ENCODE measurements at places on chromosomes 12 and 14. TPM values are rescaled to one million over a fixed set of nuclear protein-coding genes. Genes with fewer than 3 reads are reported as not detected.

Gene CPM
- 2.2 TPM for total RNA-seq

DNA sequence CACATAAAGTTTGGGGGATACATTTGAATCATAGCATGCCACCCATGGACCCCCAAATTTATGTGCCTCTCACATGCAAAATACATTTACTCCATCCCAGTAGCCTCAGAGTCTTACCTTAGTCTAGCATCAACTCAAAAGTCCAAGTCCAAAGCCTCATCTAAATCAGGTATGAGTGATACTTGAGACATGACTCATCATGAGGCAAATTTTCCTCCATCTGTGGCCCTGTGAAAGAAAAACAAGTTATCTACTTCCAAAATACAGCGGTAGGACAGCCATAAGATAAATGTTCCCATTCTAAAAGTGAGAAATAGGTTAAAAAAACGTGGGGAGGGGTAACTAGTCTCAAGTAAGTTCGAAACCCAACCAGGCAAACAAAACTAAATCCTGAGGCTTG is 444.2 kb downstream of the SNAPC1 start:
- DNase-seq: no peak

DNA sequence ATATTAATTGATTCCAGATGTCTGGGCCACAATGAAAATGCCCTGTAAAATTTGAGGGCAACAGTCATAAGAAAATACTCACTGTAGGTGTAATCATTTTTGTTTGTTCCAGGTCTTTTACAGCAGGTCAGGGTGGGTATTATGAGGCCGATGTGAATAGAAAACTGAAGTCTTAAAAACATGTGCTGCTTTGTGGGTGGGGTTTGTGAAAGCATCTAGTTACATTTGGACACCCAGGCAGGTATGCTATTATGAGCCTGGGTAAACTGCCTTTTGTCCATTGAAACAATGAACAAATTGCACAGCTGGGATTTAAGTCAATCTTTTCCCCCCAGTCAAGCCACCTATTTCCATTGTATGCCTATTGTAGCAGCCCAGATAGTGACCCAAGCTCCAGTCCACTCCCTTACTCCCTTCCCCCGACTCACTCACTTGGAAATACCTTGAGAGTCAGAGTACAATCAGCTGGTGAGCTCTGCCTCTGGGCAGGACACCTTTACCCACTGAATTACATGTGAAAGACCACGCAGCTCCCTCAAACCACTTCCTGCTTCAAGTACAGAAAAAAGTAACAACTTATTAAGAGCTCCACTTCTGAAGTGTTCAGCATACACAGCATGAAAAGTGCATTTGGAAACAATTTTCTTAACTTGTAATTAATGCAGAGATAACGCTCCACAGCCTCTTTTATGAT is 1.8 kb downstream of the IGF1 start:
- DNase-seq: no peak

- DNase-seq: no peak
Observed at GRCh38 chr14:101549154-101549553, 12.1 kb upstream of the DIO3 start.

DNA sequence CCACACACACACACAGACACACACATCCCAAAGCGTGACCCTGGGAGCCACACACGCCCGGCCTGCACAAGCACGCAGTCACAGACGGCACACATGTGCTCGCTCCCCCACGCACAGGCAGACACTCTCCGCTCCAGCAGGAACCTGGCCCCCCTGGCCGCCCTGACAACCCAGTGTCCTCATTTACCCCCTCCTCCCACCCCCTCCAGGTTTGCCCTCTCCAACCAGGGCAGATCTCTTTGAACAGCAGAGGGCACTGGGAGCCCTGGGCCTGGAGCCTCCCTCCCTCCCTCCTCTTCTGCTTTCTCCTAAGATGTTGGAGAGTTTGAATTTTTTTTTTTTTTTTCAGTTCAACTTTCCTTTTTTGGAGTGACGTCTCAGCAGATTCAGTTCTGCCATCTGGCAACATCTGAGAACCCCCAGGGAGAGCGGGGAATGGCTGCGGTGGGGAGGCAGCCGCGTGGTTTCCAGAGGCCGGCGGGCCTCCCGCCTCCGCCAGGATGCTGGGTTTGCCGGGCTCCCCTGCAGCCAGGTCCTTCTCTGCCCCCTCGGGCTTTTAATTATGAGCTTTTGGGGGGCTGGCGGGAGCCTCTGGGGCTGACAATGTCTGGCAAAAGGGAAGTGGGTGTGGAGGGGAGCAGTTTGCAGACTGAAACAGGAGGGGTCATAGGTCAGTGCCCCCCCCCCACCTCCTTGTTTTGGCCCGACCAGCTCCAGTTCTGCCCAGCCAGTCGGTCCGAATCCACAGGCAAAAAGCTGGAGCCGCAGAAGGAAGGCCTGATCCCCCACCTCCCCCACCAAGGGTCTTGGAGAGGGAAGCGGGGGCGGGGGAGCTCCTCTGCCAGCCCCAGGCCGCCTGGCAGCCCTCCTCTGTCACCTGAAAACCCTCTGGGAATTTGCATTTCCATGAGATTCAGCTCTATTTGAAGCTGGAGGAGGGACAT is 1.3 kb upstream of the NCOR2 start:
- no peak for DNase-seq

- DNase-seq: no peak
Observed at GRCh38 chr12:118682656-118683055, 298.7 kb upstream of the SRRM4 start.

DNA sequence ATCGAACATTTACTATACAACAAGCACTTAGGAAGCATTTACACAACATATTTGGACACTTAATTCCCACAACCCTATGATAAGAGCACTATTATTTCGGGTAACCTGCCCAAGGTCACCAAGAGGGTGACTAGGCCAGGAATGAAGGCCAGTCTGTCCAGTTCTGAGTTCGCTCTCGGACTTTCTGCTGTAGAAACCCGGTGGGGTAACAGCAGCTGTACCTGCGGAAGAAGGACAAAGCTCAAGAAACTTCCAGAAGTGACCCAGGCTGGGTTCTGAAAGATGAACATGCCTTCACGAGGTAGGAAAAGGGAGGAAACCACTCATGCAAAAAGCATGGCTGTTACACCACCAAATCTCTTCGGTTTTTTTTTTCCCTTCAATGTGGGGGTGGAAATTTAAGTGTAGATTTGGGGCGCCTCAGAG is 10.8 kb downstream of the PLA2G1B start:
- DNase-seq: no peak

DNA sequence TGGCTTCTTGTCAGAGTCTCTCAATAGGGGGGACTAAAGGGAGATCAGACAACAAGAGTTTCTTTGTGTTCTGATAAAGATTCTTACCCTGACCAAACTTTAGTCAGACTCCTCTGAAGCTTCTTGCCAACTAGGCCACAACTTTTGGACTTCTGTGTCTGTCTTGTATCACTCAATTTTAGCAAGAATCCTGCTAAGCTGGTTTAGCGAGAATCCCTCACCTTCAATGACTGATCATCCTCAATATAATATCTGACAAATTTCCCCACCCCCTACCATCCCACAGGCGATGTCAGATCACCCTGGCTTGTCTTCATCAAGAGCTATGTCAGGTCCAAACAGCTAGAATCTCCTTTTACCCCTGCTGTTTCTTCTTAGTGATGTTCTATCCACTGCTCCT is 215.2 kb downstream of the RASSF9 start:
- no peak for DNase-seq

GRCh38 chr14:75577729-75578101 is 705 bp upstream of the FLVCR2 start:
- peak; percentile 63 for DNase-seq

Data from mesothelial cell of epicardium (in vitro differentiated cells).